ENCODE measurements at places on chromosomes 13 and 19.
A peak's percentile ranks its signal among the peaks of the same experiment; 100 is the strongest.

- H3K4me3 ChIP-seq = no peak overlapping the region
- no peaks in the 10 kb centered on the region for H3K36me3 ChIP-seq
- no peak overlapping the region for H3K27ac ChIP-seq
- peaks cover 9% of the 10 kb centered on the region for H3K27me3 ChIP-seq
- DNase-seq = no peak
- peaks cover 18% of the 10 kb centered on the region for H3K4me1 ChIP-seq
These were observed 2.6 kb downstream of the GRIK5 start for GRCh38 chr19:42067315-42067888.

GRCh38 chr19:4409123-4409933 lies 6.9 kb downstream of the CHAF1A start:
- peak overlapping the region; percentile 66 for H3K27ac ChIP-seq
- no peak for DNase-seq
- no peaks in the 10 kb centered on the region for H3K27me3 ChIP-seq
- H3K36me3 ChIP-seq = peaks cover 61% of the 10 kb centered on the region

DNA sequence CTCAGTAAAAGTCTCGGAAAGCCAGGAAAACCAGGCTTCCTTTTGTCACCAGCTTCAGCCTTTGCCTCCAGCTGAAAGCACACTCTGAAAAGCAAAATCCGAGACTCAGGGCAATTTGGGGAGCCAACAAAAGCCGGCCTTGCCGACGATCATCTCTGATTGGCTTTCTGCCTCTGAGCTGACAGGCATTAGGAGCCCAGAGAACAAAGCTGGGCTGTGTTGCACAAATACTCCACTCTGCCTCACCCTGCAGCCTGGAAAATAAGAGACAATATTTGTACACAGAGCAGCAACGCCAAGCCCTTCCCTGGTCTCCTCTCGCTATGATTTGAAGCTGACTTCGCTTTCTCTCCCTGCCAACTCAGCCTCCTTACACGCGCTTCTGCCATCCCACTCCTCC lies 46.9 kb downstream of the CACNA1A start:
- H3K27me3 ChIP-seq = peaks cover 55% of the 10 kb centered on the region
- H3K36me3 ChIP-seq = no peaks in the 10 kb centered on the region
- H3K4me1 ChIP-seq = no peaks in the 10 kb centered on the region
- no peak for DNase-seq
- no peak overlapping the region for H3K27ac ChIP-seq

DNA sequence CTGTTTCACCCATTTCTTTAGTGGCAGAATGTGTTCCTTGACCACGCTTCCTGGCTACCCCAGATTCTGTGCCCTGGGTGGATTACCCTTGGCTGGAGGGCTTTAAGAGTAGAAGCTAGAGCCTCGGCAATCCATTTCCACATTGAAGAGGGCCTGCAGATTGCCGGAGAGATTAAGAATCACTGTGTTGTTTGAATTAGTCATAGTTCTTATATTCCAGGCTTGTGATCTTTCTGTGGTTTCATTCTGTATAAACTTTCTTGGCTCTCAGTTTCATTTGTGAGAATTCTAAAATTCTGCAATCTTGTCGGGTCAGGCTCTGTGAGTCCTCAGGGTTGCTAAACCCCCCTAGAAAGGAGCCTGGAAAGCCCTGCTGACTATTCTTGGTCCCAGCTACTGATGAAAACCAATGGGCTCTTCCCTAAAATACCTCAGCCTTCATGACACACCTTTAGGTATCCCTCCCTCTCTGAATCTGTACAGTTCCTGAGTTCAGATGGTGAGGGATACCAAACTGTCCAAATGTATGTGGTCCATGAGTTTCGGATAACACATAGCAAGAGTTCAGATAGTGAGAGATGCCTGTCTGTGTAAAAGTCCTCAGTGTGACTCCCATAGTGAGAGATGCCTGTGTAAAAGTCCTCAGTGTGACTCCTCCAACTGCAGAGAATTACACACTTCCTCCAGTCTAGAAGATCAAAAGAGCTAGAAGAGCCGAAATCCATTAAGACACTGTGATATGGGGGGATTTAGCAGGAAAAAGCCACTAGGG lies 4.3 kb downstream of the PHF11 start:
- H3K27ac ChIP-seq = no peak overlapping the region
- peaks cover 9% of the 10 kb centered on the region for H3K36me3 ChIP-seq
- H3K4me3 ChIP-seq = no peak overlapping the region

- H3K27ac ChIP-seq = no peak overlapping the region
- peaks cover 45% of the 10 kb centered on the region for H3K27me3 ChIP-seq
- DNase-seq = no peak
- H3K36me3 ChIP-seq = peaks cover 5% of the 10 kb centered on the region
These were observed 1.8 kb upstream of the ANGPTL4 start for GRCh38 chr19:8361921-8362793.

- no peak overlapping the region for H3K27ac ChIP-seq
- peaks cover 19% of the 10 kb centered on the region for H3K27me3 ChIP-seq
- H3K36me3 ChIP-seq = no peaks in the 10 kb centered on the region
- no peak for DNase-seq
- peaks cover 16% of the 10 kb centered on the region for H3K4me1 ChIP-seq
These were observed 54.0 kb downstream of the ALOX5AP start for GRCh38 chr13:30789166-30789862.

DNA sequence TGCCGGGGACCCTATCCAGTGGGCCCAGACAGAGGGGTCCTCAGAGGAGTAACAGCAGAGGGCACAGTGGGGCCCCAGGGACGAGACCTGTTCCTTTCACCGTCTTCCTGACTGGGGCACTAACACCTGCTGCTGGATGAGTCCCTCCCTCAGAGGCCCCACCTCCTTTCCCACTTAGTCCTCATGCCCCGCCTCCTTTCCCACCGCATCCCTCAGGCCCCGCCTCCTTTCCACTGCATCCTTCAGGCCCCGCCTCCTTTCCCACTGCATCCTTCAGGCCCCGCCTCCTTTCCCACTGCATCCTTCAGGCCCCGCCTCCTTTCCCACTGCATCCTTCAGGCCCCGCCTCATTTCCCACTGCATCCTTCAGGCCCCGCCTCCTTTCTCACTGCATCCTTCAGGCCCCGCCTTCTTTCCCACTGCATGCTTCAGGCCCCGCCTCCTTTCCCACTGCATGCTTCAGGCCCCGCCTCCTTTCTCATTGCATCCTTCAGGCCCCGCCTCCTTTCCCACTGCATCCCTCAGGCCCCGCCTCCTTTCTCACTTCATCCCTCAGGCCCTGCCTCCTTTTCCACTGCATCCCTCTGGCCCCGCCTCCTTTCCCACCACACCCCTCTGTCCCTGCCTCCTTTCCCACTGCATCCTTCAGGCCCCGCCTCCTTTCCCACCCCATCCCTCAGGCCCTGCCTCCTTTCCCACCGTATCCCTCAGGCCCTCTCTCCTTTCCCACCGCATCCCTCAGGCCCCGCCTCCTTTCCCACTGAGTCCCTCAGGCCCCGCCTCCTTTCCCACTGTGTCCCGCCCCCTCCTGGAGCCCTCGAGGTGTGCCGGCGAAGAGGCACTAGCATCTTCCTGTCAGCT lies 6.7 kb downstream of the SPPL2B start:
- no peak for DNase-seq
- peaks cover 55% of the 10 kb centered on the region for H3K4me1 ChIP-seq
- peak overlapping the region; percentile 86 for H3K27ac ChIP-seq
- no peak overlapping the region for H3K4me3 ChIP-seq
- peaks cover 2% of the 10 kb centered on the region for H3K27me3 ChIP-seq

DNA sequence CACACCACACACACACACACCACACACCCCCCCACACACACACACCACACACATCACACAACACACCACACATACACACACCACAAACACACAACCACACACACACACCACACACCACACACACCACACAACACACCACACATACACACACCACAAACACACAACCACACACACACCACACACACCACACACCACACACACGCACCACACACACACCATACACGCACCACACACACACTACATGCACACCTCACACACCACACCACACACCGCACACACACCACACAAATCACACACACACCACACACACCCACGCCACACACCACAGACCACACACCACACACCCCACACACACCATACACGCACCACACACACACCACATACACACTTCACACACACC lies 83.5 kb downstream of the ZNF557 start:
- no peaks in the 10 kb centered on the region for H3K4me1 ChIP-seq
- DNase-seq = no peak
- no peak overlapping the region for H3K4me3 ChIP-seq
- no peak overlapping the region for H3K27ac ChIP-seq
- H3K36me3 ChIP-seq = peaks cover 17% of the 10 kb centered on the region

DNA sequence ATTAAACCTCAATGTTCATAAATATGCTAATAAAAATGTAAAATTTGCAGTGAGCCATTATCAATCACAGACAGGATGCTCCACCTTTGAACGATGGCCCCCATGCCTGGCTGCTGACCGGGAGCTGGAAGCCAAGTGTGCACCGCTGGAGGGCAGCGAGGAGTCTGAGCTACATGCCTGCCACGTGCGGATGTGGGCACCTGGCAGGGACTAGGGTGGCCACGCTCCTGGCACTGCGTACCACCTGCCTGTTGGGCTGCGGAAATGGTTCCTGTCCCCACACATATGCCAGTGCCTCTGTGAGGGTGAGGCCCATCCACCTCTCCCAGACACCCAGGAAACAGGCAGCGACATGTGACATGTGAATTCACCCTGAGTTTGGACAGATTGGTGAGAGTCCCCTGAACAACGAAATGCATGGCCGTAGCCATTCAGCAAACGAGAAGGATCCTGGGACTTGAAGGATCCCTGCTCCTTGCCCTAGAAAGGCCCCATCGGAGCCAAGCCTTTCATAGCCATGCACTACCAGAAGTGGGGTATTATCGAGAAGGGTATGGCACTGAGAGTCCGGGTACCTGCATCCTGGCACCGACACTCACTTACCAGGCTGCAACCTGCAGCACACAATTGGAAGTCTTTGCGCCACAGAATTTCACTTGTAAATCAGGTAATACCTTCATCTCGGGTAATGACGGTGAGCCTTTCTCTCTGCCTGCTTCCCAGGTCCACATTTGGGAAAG lies 35.8 kb downstream of the TSHZ3 start:
- DNase-seq = no peak
- H3K27ac ChIP-seq = no peak overlapping the region
- peaks cover 5% of the 10 kb centered on the region for H3K36me3 ChIP-seq
- H3K27me3 ChIP-seq = peaks cover 11% of the 10 kb centered on the region

GRCh38 chr19:35123573-35123972 lies 8.0 kb downstream of the FXYD3 start:
- H3K27ac ChIP-seq = no peak overlapping the region
- no peaks in the 10 kb centered on the region for H3K36me3 ChIP-seq
- H3K4me1 ChIP-seq = peaks cover 36% of the 10 kb centered on the region
- no peak overlapping the region for H3K4me3 ChIP-seq
- no peak for DNase-seq
- peaks cover 4% of the 10 kb centered on the region for H3K27me3 ChIP-seq

DNA sequence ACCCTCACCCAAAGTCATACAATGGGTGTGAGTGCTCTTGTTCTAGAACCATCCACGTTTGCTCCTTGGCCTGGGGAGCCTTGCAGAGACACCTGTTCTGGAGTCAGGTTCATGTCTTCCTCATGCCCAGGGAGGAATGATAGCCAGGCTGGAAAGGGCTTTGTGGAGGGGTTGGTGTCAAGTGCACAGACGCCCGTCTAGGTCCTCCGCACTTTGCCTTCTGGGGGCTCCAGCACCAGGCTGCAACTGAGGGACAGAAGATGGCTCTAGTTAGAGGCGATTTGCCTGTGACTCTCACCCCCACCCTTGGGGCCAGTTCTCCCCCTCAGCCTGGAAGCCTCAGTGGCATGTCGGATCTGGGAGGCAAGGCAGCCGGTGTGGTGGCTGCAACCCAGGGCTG lies 47.2 kb upstream of the ZNF536 start:
- no peak overlapping the region for H3K27ac ChIP-seq
- H3K36me3 ChIP-seq = no peaks in the 10 kb centered on the region
- H3K4me3 ChIP-seq = no peak overlapping the region

- peaks cover 72% of the 10 kb centered on the region for H3K4me1 ChIP-seq
- H3K4me3 ChIP-seq = no peak overlapping the region
- H3K27me3 ChIP-seq = no peaks in the 10 kb centered on the region
- peak; percentile 32 for DNase-seq
These were observed 28.1 kb downstream of the MPND start for GRCh38 chr19:4371247-4372164.

DNA sequence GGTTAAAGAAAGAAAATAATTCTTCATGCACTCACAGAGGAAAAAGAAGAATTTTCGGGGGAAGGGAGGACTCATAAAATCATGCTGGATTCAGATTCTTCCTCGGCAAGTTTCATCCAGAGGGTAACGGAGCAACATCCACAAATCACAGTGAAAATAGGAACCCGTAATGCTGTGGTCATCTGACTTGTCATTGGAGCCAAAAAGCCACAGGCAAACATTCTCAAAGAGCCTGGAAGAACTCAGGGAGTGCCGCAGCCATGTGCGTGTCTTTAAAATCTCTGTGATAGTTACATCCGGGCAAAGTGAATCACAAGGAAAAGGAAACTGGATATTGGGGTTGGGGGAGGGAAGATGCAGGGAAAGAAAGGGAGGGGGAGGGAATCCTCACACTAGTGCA lies 33.0 kb upstream of the VSTM2B start:
- peaks cover 42% of the 10 kb centered on the region for H3K4me1 ChIP-seq
- no peak for DNase-seq
- H3K27me3 ChIP-seq = peaks cover 7% of the 10 kb centered on the region
- peak overlapping the region; percentile 73 for H3K4me3 ChIP-seq
- H3K36me3 ChIP-seq = no peaks in the 10 kb centered on the region
- peak overlapping the region; percentile 13 for H3K27ac ChIP-seq

DNA sequence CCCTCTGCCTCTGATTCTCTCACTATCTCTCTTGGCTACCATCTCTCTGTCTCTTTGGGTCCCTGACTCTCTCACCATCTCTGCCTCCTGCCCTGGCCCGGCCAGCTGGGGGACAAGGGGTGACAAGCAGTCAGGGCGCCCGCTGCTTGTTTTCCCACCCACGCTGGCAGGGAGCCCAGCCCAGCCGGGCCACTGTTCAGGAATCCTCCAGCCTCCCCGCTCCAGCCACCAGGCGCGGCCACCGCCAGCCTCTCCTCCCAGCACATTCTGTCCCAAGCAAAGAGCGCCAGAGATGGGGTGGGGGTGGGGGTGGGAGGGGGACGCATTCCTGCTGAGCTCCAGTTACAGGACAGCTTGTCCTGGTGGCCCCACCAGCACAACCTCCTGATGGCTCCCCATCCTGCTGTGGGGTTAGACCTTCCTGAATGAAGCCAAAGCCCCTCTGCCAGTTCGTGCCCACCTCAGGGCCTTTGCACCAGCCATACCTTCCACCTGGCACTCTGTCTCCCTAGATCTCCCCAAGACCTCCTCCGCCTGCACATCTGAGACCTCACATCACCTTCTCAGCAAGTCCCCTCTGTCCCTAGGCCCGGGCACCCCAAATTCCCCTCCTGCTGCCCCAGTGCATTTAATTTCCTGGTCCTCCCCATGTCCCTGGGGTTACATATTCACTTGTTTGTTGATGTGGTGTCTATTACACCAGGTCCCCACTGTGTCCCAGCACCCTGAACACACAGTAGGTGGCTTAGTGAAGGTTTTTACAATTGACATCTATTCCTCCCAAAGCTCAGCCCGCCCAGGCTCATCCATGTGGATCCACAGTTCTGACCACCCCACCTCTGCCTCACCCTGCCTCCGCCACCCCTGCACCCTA lies 12.5 kb downstream of the ARRDC2 start:
- no peak overlapping the region for H3K4me3 ChIP-seq
- peak overlapping the region; percentile 65 for H3K27ac ChIP-seq
- no peak for DNase-seq
- H3K36me3 ChIP-seq = no peaks in the 10 kb centered on the region
- peaks cover 17% of the 10 kb centered on the region for H3K27me3 ChIP-seq
- H3K4me1 ChIP-seq = peaks cover 40% of the 10 kb centered on the region

GRCh38 chr13:94033830-94034642 lies 445.4 kb downstream of the DCT start:
- H3K27me3 ChIP-seq = no peaks in the 10 kb centered on the region
- H3K27ac ChIP-seq = peak overlapping the region; percentile 17
- H3K36me3 ChIP-seq = peaks cover 7% of the 10 kb centered on the region
- peaks cover 11% of the 10 kb centered on the region for H3K4me1 ChIP-seq

Measured in nephron progenitor cell (in vitro differentiated cells).